Fibroblast of skin of right biceps (primary cell): ENCODE measurements at places on chromosomes 11 and 22.

DNA sequence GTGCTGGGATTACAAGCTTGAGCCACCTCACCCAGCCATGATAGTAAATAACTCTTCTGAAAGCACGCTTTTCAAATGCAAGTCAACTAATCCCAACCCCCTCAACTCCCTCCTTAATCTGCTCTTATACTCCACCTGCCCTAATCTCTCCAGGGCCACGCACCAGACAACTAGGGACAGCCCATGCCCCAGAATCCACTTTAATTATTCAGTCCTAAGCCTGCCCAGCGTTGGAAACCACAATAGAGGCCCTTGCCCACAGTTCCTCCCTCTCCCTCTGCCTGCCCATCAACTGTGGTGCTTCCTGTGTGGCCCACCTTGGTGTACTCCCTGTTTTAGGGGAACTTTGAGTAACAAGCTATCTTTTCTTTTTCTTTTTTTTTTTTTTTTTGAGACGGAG is 2.7 kb upstream of the VPREB3 start:
- no peak for DNase-seq

- DNase-seq: peak; percentile 90
Measured at GRCh38 chr11:94151903-94152677, 23.4 kb downstream of the PANX1 start.

- no peak for DNase-seq
Measured at GRCh38 chr22:40759294-40759840, 59.8 kb downstream of the SLC25A17 start.

GRCh38 chr11:70001246-70001645 is 76.9 kb upstream of the ANO1 start:
- DNase-seq: no peak

GRCh38 chr22:50218153-50218995 is 17.6 kb downstream of the SELENOO start:
- no peak for DNase-seq
